Lung (tissue), 17 donors: ENCODE measurements at places on chromosomes 7 and 10. TPM values are rescaled to one million over a fixed set of nuclear protein-coding genes. Genes with fewer than 3 reads are reported as not detected.

DNA sequence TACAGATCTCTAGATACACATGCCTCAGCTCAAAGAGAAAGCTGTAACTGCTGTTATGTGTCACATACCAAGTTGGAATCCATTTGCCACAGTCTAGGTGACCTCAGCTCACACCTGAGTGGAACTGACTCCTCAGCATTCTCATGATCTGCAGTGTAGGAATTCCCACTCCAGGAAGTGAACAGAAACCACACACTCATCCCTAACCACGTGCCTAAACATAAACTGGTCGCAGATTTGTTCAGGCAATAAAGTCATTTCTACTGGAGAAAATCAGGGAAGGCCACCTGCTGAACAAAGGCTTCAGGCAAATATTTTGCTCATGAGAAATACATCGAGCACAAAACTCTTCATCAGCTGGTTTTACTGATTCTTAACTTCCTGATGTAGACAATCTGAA lies 23.0 kb upstream of the ZMYND11 start:
- no peak for DNase-seq

DNA sequence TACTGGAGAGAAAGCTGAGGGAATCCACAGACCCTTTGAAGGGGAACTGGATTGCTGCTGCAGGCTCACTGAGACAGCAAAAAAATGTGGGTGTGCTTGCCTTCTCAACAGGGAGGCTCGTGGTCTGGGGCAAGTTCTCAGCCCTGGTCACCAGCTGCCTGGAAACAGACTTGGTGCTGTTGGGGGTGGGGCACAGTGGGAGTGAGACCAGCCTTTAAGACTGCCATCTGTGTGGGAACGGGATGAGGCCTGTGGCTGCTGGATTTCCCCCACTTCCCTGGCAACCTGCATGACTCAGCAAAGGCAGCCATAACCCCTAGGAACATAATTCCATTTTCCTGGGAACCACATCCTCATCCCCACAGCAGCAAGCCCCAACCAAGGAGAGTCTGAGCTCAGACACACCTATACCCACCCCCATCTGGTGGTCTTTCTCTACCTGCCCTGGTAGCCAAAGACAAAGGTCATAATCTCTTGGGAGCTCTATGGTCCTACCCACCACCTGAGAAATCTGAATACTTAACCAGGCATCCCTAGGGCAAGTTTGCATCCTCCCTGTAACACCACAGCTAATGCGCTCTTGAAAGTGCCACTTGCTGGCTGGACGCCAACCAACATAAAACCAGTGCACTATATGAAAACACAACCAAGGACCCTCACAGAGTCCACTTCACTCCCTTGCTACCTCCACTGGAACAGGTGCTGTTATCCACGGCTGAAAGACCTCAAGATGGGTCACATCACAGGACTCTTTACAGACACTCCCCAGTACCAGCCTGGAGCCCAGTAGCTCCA lies 45.0 kb upstream of the TFEC start:
- no peak for DNase-seq

DNA sequence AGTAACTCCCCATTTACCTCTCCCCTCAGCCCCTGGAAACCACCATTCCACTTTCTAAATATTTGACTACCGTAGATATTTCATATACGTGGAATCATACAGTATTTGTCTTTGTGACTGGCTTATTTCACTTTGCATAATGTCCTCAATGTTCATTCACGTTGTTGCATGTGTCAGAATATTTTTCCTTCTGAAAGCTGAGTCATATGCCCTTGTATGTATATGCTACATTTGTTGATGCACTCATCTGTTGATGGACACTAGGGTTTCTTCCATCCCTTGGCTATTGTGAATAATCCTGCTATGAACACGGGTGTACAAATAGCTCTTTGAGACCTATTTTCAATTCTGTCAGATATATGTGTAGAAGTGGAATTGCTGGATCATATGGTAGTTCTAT lies 25.8 kb upstream of the TSPAN13 start:
- no peak for DNase-seq

- DNase-seq: no peak
These were observed 1.1 kb upstream of the ING3 start for GRCh38 chr7:120949393-120949911.

- peak; percentile 55 for DNase-seq
These were observed 22.3 kb downstream of the ADAMTS14 start for GRCh38 chr10:70694418-70695141.

- DNase-seq: no peak
These were observed 183.4 kb downstream of the ELFN1 start for GRCh38 chr7:1853431-1853985.

GRCh38 chr7:41303709-41304108 lies 399.2 kb downstream of the INHBA start:
- DNase-seq: no peak

DNA sequence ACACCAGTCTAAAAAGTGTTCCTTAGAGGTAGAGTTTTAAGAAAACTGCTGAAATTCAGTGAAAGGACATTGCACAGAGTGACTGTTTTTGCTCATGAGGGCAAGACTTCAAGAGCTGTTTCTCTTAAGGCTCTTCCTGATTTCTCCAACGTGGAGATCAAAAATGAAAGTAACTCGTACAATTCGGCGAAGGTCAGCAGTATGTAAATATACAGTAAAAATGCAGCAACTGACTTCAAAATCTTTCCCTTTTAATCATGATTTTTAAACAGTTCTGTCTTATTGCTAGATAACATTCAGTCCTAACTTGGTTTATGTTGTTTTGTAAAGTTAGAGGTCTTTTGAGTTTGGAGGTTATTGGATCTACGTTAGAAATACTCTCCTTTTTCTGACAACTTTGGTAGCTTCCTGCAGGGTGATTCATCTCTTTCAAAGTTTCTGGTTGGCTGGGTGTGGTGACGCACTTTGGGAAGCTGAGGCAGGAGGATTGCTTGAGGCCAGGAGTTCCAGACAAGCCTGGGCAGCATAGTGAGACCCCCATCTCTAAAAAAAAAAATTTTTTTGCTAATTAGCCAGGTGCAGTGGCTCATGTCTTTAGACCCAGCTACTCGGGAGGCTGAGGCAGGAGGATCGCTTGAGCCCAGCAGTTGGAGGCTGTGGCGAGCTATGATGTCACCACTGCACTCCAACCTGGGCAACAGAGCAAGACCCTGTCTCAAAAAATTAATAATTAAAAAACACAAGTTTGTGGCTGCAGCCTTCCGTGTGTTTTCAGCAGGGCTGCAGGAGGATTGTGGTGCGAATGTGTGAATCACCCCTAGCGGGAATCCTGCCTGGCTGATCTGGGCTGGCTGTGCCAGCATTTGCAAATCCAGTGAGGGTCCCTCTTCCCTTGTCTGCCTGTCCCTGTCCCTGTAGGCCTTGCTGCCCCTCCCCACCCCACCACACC lies 29.2 kb upstream of the AP5Z1 start:
- DNase-seq: no peak

- no peak for DNase-seq
These were observed 49.6 kb upstream of the CSTF2T start for GRCh38 chr10:51748959-51749358.

DNA sequence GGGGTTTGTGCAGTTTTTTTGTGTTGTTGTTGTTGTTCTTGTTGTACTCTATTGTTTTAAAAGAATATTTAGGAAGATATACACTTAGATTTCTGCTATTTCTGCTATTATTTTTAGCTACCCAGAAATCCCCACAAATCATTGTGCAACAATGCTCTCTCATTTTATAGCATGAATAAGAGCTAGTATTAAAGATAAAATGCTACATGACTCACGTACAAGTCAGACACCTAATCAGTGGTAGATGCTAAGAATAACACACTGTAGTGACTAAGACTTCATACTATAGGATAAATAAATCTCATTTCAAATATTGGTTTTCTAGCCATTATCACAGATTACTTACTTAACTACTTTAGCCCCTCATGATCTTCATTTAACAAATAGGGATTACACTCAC lies 920.5 kb downstream of the KCNMA1 start:
- DNase-seq: peak; percentile 10

DNA sequence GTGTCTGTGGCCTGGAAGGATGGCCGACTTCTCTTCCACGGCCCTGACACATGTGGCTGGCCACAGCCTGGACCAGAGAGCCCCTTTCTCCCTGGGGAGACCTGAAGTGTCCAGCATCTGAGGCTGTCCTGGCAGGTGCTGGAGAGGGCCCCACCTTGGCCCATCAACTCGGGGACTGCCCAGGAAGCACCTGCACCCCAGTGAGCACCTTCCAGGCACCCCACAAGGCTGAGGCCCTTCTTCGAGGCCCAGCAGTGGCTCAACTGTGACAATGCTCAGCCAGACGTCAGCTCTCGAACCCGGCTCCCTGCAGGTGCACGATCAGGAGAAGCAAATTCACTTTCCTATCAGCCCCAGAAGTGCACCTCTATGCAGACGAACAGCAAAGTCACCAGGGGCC lies 24.3 kb downstream of the RGS10 start:
- DNase-seq: no peak

DNA sequence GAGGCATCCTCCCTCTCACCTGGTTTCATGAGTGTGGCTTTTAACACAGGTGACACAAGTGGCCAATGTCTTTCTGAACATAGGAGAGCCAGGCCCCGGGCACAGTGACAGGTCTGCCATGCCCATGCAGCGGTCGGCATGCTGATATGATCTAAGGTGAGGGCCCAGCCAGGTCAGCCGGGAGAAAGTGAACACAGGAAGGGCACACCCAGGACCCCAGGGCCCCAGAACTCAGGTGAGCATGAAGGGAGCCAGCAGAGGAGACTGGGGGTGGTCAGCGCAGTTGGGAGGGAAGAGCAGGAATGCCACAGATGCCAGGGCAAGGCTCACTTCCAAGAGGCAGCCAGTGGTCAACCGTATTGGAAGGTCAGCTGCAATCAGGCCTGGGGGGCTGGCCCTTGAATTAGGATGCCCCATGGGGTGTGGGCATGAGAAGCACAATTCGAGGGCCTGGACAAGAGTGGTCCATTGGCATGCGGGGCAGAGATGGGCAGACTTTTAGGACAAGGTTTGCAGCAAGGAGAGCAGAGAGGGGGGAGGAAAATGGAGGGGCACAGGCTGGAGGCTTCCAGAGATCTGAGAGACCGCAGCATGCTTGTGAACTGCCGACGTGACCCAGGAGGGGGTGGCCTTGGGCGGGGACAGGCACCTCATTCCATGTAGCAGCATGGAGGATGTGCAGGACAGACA lies 3.9 kb upstream of the INPP5A start:
- no peak for DNase-seq

DNA sequence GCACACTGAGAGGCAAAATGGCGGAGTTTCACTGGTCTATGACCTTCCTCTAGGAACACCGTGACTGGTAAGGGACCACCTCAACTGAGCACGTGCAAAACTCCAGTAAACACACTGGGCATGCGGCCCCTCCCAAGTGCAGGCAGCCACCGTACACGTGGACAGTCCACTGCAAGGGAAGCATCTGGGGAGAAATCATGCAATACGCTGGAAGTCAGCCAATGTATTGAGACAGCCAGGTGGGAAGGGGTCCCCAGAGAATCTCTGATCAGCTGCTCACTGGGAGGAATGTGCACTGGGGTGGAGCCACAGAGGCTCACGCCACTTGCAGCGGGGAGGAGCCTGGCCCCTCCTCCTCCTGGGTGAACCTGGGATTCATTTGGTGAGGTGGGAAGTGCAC lies 49.3 kb downstream of the CFAP46 start:
- no peak for DNase-seq

DNA sequence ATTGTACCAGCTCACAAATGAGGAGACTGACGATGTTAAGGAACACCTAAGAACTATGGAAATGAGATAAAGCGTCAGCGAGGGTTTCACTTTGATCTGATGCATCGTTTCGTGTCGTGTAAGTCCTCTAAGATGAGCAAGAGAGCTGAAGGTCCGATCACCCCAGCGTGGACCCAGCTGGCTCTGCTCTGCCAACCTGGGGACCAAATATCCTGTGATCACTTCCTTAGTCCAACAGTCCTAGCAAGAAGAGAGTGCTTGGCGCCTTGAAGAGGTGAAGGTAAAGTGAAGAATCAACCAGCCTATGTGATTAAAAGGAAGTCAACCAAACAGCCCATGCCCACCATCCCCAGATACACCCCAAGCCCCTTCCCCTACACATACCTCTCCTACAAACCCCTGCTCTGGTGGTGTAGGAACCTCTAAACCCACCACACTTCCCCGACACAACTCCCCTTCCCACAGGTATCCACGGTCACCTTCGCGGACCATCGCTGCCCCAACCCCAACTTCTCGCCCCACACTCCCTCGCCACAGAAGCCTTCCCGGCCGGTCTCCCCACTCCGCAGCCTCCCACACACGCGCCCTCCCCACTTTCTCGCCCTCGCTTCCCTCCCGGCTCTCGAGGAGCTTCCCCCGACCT lies 722 bp downstream of the UPF2 start:
- DNase-seq: peak; percentile 14

GRCh38 chr7:47196106-47196645 lies 385.7 kb downstream of the TNS3 start:
- no peak for DNase-seq

GRCh38 chr10:62046522-62047227 lies 145.2 kb downstream of the ARID5B start:
- peak; percentile 75 for DNase-seq

DNA sequence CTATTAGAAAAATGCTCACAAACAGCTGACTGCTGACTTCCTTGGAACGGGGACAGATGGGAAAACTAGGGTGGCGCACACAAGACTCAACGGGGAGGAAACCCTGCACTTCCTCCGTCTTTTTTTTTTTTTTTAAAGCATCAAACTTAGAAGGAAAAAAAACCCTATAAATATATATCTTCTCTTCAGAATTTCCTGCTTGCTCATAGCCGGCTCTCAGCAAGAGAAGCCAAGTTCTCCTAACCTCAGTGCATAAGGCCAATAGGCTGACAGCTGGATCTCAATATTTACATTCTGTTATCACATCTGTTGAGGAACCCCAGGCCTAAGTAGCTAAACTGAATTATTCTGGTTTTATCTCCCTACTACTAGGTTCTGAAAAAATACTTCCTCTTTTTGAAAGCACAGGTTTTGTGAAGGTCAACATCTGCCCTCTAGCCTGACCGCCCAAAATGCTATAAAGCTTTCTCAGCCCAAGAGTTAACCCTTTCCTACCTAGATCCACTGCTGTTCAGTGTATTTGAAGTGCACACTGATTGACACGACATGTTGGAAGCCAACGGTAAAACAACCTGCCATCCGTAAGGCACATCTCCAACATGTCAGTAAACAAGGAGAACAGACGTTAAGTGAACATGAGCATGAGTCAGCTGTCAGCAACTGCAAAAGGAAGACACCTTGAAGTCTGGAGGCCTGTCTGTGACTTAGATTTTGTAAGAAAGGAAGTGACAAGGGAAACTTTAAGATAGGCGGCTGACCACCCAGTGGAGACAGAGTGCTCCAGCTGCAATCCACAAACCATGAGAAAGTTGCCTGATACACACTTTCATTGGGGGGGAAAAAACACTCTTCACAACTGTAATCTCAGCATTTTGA lies 83.8 kb downstream of the EBLN1 start:
- DNase-seq: peak; percentile 96

GRCh38 chr7:43647339-43647672 lies 64.4 kb downstream of the STK17A start:
- peak; percentile 45 for DNase-seq

- no peak for DNase-seq
These were observed 308.3 kb upstream of the IGFBP3 start for GRCh38 chr7:46229409-46229808.

Gene MCM10
- 1.8 TPM for total RNA-seq

Gene CPA2
- 2.0 TPM for total RNA-seq

Gene SPDYE9
- total RNA-seq: not detected

Gene ORC5
- 18.3 TPM for total RNA-seq

Gene MOSPD3
- total RNA-seq: 13.2 TPM

Gene C7orf57
- total RNA-seq: 9.4 TPM

Gene PRKAR2B
- total RNA-seq: 15.0 TPM

Gene NRG3
- total RNA-seq: 1.1 TPM

Gene CDC14C
- not detected for total RNA-seq
